ENCODE measurements at places on chromosomes 11 and 22. TPM values are rescaled to one million over a fixed set of nuclear protein-coding genes. Genes with fewer than 3 reads are reported as not detected.

Gene OR5B2
- total RNA-seq, result not detected

Gene TTC17
- 43.4 TPM for total RNA-seq

Gene P4HA3
- total RNA-seq, result 0.54 TPM

Gene C11orf16
- not detected for total RNA-seq

Gene CALCA
- total RNA-seq, result not detected

Gene OR52N4
- not detected for total RNA-seq

Gene PI4KA
- total RNA-seq, result 48.3 TPM

Gene SESN3
- 5.8 TPM for total RNA-seq

Gene JAM3
- 23.4 TPM for total RNA-seq

Gene ME3
- total RNA-seq, result 51.5 TPM

Gene PTDSS2
- 23.5 TPM for total RNA-seq
